ENCODE measurements at places on chromosomes 3 and 15.

DNA sequence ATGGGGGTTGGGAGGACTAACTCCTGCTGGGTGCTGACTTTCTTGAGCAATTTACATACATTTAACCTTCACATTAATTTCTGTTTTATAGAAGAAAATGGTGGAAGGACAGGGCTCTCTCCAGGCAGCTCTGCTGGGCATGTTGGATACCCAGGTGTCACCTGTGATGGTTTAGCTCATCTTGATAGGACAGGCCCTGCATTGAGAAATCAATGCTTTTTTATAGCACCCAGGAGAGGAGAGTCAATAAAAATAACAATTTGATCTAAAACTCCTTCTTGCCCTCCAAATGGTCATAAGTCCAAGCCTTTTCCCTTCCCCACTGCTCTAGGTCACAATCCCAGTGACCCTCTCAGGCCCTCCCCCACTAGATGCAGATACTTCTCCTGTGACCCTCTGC is 48.3 kb upstream of the RBP1 start:
- no peak for DNase-seq

GRCh38 chr15:73716417-73716816 is 32.2 kb downstream of the CD276 start:
- DNase-seq: no peak

- DNase-seq: no peak
Observed at GRCh38 chr3:113096188-113096892, 105.6 kb downstream of the GTPBP8 start.

DNA sequence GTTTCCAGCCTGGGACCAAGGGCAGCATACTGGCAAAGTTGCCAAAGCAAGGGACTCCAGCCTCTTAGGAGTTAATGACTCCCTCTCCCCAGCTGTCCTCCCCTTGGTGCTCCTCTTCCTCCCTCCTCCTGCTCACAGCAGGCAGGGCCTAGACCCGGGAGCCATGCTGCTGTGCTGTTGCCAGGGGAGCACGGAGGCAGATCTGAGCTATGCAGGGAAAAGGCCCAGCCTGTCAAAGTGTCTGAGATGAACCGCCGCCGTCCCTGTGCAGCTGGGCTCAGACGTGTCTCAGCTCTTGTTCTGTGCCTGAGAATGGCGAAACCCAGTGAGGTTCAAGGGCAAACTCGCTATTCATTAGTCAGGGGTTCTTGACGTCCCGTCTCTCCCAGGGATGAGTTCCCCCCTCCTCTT is 60.8 kb upstream of the POLG start:
- no peak for DNase-seq

- DNase-seq: no peak
Observed at GRCh38 chr15:28017423-28017924, 81.6 kb downstream of the OCA2 start.

DNA sequence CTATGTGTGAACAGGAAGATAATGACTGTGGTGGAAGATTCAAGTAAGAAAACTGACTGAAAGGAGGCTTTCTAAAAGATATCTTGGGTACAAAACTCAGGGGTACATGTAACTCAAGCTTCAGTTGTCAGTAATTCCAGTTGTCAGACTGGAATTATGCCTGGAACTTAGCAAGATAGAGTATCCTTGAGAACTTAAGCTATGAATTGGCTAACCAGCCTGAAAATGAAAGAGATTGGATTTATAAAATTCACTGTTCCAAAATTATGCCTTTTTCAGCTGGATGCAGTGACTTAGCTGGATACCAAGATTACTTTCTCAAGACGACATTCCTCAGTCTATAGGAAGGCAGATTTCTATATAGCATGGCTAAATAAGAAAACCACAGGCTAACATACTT is 221.9 kb upstream of the ZBTB20 start:
- no peak for DNase-seq

- DNase-seq: no peak
Observed at GRCh38 chr15:57675481-57676181, 30.9 kb upstream of the POLR2M start.

DNA sequence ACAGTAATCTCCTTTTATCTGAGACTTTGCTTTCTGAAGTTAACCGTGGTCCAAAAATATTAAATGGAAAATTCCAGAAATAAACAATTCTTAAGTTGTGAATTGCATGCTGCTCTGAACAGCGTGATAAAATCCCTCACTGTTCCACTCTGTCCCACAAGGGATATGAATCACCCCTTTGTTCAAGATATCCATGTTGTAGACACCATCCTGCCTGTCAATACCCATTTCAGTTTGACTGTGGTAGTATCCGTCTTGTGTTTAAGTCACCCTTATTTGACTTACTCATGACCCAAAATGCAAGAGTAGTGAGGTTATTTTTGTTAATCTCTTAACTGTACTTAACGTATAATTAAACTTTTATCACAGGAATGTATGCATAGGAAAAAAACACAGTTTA is 435.0 kb downstream of the SHQ1 start:
- no peak for DNase-seq

GRCh38 chr3:57999417-58000115 is 8.7 kb upstream of the FLNB start:
- no peak for DNase-seq
